Sciatic nerve (tissue), 2 donors: ENCODE measurements at places on chromosomes 13 and 19. TPM values are rescaled to one million over a fixed set of nuclear protein-coding genes. Genes with fewer than 3 reads are reported as not detected.

DNA sequence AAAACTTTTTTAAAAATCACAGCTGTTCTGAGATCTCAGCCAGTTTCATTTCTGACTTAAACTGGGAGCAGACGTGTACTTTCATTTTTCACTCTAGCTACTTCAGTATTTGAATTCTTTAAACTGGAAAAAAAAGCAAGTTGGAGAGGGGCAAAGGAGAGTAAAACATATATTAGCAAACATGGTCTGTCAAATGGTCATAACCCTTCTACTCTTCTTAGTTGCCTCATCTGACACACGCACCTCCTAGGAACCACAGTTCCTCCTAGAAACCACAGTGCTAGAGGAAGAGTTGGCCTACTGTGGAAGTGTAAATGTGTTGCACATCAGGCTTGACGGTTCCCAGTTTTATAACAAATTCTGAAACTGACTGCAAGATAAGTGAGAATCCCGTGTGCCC is 47.2 kb downstream of the TM9SF2 start:
- DNase-seq: no peak

Gene ZNF787
- 24.6 TPM for total RNA-seq

Gene DNMT1
- 70.8 TPM for total RNA-seq

DNA sequence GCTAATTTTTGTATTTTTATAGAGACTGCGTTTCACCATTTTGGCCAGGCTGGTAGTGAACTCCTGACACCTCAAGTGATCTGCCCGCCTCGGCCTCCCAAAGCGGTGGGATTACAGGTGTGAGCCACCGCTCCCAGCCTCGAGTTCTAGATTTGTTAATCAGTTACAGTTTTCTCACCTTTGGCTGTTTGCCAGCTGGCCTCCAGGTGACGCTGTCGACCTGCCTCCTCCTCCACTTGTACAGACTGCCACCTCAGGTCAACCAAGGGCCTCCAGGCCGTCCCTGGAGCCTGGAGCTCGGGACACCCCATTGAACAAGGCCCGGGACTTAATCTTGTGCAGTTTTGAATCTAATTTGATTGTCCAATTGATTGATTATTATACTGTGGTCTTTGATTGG is 45.5 kb downstream of the IER2 start:
- DNase-seq: no peak

DNA sequence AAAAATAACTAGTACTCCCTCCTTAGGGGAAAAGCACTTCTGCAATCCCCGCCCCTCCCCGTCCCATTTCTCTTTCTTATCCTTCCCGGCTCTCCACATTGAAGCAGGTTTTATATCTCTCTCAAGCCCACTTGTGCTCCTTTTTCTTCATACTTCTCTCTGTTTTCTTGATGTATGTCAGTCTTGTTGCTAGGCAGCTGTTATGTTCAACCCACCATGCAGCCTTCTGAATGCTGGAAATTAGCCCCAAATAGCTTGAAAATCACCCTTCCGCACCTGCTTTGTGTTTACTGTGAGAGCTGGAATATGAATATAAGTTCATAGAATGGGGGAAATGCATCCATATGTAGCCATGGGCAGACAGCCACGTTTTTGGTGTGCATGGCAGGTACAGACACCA is 461.4 kb downstream of the MYO16 start:
- DNase-seq: no peak

GRCh38 chr13:77460195-77460594 is 75.3 kb upstream of the SCEL start:
- DNase-seq: no peak
